Naive thymus-derived CD8-positive, alpha-beta T cell (primary cell): ENCODE measurements at places on chromosomes 12 and 14. TPM values are rescaled to one million over a fixed set of nuclear protein-coding genes. Genes with fewer than 3 reads are reported as not detected.

Gene GLIPR1L2
- polyA plus RNA-seq = 1.1 TPM

Gene STAC3
- polyA plus RNA-seq = not detected

DNA sequence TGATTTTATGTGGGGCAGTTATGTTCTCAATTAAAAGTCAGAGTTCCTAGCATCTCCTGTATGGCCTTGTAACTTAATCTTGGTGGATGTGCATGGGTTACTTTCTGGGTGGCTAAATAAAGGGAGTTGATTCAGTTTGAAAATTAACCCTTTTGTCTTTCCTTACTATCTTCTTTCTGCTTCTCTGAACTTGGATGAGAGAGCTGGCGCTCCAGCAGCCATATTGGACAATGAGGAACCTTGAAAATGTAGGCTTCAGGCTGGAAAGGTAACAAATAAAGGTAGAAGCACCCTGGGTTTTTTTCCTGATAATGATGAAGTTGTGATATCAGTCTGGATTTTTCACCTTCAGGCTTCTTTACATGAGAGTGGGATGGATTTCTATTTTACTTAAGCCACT lies 714.1 kb upstream of the TMEM132C start:
- H3K36me3 ChIP-seq = peaks cover 4% of the 10 kb centered on the region
- no peak overlapping the region for H3K4me3 ChIP-seq
- no peak for DNase-seq
- H3K27ac ChIP-seq = no peak overlapping the region

GRCh38 chr12:91722072-91722471 lies 423.6 kb downstream of the BTG1 start:
- no peak overlapping the region for H3K4me3 ChIP-seq
- H3K4me1 ChIP-seq = no peaks in the 10 kb centered on the region
- no peak for DNase-seq
- H3K27ac ChIP-seq = no peak overlapping the region
- H3K36me3 ChIP-seq = no peaks in the 10 kb centered on the region
